ENCODE measurements at places on chromosomes 5 and 9.

GRCh38 chr9:124346347-124347163 lies 68.7 kb downstream of the PSMB7 start:
- no peak for DNase-seq

GRCh38 chr5:145830594-145830993 lies 4.5 kb downstream of the PRELID2 start:
- no peak for DNase-seq

DNA sequence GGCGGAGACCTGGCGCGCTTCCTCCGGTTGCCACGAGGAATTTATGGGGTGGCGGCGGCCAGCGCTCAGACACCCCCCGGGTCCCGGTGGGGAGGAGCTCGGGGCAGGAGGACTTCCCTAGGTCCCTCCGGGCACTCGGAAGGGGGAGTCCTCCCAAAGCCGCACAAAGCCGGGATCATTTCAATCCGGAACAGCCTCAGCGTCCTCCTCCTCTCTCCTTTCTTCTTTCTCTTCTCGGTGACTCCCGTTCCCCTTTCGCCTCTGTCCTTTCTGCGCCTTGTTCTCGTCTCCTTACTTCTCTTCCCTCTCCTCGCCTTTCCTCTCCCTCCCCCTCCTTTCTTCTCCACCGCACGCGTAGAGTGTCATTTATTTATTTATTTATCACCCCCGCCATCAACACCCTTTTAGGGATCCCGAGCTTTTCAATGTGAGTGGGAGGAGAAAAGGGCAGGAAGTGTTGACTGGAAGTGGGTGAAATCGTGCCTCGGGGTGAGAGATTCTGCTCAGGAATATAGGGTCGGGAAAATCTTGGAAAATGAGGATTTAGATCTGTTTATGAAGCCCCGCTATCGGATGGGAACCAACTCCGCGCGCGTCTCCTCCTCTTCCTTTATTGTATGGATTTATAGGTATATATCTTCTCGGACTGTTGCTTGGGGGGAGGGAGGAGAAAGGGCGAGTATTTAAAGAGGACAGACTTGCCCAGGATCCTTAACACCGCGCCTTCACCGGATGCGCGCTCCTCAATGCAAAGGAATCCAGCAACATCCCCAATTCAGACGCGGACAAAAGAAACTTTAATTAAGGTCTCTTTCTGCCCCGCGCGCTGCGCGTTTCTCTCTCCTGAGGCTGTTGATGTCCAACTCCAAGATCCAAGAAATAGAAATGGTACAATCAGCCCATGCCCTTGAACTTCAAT lies 2.0 kb upstream of the ZNF462 start:
- no peak for DNase-seq

DNA sequence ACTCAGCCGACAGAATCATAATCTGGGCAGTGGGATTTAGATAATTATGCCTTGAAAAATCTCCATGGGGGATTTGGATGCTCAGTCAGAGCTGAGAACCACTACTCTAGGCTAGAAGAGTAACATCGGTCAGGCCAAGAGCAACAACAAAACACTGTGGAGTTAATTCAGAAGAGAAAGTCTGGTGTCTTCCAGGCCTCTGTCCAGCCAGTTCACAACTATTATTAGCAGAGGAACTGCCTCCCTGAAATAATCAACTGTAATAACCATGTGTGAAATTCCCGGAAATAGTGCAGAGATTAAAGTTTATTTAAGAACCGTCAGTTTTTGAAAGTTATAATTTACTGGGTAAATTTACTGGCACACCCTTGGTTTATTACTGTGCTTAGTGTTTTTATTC lies 8.2 kb upstream of the MARCHF3 start:
- DNase-seq, result no peak

GRCh38 chr5:60929024-60929423 lies 15.8 kb downstream of the ERCC8 start:
- no peak for DNase-seq

- DNase-seq, result no peak
These were observed 13.4 kb downstream of the AK8 start for GRCh38 chr9:132864691-132865090.

- no peak for DNase-seq
These were observed 202.8 kb downstream of the DMRTA1 start for GRCh38 chr9:22649384-22649783.

- no peak for DNase-seq
These were observed 109.4 kb downstream of the CDC42SE2 start for GRCh38 chr5:131373265-131373664.

DNA sequence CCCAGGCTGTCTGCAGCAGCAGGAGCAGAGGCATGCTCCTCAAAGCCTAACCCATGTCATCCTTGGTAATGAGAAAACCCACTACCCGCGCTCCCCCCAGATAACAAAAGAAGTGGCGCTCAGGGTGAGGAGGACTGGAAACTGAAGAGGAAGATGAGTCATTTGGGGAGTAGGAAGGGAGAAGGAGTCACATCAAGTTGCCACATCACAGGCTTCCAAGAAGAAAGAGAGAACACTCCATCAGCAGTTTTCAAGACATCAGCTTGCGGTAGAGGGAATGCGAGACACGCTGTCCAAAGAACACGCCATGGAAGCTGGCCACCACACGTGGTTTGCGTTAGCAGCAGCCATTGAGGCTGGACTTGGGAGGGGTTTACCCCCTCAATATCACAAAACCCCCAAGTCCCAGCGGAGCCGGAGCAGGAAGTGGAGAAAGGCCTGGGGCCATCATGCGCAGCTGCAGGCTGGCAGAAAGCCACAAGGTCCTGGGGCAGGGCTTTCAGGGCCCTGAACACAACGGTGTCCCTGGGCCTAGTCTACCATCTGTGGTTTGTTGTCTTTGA lies 41.5 kb downstream of the SH3PXD2B start:
- no peak for DNase-seq

DNA sequence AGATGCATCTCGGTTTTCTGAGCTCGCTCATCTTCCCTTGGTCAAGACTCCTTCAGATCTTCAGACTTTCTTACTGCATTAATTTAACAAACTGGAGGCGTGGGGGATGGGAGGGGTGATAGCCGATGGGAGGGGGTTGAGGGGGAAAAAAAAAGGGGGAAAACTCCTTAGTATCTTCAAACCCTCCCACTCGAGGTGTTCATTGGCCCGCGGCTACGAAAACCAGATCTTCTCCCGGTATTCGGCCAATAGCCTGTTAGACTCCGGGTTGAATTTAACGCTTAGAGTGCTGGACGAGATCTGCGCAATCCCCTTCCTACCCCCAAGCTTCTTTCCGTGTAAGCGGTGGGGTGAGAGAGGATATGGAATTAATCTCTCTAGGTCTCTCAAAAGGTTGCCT lies 689 bp upstream of the GLRA1 start:
- DNase-seq, result no peak

GRCh38 chr5:131906668-131907067 lies 38.8 kb downstream of the MEIKIN start:
- no peak for DNase-seq

DNA sequence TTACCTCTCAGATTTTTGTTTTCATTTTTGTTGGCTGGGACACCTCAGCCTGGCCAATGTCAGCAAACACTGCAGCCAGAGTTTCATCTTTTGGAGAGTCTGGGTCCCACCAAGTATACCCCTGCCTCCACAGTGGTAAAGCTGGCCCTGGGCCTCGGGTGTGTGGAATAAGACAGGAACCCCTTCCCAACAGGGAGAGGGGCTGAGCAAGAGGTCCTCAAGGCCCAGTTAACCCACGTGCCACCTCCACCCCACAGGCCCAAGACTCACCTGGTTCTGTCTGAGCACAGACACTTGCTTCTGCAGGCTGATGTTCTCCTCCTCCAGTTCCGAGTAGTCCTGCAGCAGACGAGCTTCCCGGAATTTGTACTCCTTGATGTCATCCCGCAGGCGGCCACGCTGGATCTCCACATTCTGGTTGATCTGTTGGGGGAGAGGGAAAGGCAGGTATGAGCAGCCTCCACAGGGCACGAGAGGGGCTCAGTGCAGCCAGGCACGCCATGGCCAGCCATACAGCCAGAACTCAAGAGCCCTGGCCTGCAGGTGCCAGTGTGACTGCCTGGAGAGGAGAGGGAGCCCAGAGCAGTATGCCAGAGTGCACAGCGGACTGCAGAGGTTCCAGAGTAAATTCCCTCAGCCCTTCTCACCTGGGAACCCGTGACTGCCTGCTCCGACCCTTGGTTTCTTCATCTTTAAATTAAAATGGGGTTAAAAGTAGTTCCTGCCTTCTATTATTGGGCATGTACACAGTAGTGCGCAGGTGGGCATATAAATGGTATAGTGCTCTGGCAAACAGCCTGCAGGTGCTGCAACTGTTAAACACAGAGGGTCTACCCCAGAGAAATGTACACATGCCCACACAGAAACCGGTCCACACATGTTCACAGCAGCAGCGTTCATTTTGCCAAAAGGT lies 42.0 kb downstream of the BICD2 start:
- DNase-seq, result no peak

- DNase-seq, result no peak
These were observed 160.3 kb upstream of the TBC1D2 start for GRCh38 chr9:98415782-98416181.

DNA sequence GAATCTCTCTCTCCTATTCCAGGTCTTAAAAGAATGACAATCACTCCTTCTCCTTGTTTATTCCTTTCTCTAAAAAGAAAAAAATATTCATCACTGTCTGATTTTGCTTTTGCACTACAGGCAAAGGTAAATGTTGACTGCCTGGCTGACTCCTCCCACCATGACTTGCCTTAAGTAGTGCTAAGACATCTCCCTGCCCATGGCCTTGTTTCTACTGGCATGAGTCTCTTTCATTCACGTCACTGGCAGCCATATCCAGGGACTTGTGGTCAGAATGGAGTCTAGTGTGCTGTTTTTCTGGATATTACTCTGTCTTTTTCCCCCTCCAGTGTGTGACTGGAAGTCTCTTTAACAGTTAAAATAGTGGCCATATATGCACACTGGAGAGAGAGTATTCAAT lies 522.9 kb upstream of the DAB2 start:
- no peak for DNase-seq

- no peak for DNase-seq
These were observed 256.9 kb downstream of the HINT1 start for GRCh38 chr5:130908186-130908585.

GRCh38 chr9:88745276-88746001 lies 210.5 kb downstream of the NXNL2 start:
- no peak for DNase-seq

DNA sequence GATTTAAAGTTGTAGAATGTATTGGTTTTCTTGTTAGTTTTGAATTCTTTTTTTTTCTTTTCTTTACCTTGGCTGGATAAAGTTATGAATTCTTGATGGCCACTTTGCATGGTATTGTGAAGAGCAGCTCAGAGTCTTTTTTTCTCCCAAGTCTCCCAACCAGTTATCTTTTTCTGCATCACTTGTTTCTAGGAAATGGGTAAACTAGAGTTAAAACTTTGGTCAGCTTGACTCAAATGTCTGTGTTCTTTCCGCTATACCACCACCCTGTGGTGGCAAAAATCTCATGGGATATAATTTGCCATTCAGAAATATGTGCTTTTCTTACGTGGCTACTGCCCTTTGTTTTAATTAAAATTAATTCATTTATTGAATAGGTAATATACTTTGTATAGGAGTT lies 113.2 kb downstream of the UNC13B start:
- DNase-seq, result no peak

- DNase-seq, result no peak
These were observed 246.5 kb downstream of the DMRTA1 start for GRCh38 chr9:22693156-22693555.

- no peak for DNase-seq
These were observed 22.1 kb downstream of the MRRF start for GRCh38 chr9:122286764-122287163.

DNA sequence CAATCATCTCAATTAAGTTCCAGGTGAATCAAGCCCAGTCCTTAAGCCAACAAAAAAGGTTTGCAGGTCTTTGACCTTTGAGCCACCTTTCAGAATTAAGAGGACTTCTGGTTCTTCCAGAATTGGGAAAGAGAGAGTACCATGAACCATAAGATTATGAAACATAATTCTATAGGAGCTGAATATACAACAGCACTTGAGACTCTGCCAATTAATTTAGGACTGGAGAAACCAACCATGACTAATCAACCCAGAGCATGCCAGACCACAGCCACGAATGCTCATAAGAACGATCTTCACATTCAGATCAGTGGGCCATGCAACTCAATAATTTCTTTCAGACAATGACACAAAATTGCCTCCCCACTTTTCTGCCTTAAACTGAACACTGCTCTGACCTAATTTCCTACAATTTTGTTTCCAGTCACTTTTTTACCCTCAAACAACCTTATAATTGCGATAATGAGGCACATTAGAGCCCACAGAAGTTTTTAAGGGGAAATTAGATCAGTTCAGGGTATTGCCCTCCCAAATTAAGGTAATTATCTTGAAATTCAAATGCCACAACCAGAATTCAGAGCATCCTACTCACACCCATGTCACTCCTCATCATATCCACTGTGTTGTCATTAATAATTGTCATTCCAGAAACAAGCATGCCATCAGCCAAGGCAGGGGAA lies 213.4 kb downstream of the ATPSCKMT start:
- no peak for DNase-seq

DNA sequence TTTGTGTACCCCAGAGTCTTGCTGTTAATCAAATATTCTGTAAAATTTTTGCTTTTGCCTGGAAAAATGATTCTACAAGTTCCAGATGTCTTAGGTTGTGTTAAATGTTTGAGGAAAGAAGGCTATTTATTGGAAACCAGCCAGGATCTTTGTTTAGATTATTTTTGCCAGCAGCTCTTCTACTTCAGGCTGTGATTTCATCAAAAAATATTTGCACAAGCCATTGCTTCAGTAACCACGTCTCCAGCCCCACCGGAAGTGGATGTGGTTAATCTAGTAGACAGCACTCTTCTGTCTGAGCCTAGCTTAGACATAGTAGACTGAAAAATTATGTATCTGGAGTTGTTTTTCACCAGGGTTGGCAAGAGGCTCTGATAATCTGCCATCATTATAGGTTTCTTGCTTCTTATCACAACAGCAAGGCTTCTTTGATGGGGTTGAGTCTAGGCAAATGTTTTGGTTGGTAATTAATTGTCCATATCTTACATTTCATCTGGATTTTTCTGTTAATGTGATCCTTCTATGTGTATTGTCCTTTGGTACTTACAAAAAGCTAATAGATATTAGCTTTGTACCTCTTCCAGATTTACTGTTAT lies 17.1 kb downstream of the KCTD16 start:
- DNase-seq, result no peak

DNA sequence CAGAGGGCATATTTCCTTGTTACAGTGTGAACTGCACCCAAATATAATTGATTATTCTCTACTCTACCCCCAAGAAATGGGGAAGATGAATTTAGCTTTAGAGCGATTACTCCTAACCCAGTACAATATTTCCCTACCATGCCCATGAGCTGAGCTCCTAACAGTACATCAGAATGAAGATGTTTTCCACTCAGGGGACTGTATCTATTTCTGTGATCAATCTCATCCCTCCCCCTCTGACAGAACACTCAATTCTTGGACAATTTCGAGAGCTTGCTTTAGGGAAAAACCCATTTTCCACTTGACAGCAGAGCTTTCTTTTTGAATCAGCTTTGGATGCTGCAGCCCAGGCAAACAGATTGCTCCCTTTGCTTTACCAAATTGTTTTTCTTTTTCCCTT lies 24.7 kb upstream of the TEX48 start:
- no peak for DNase-seq

GRCh38 chr9:16012621-16013020 lies 459.8 kb downstream of the CCDC171 start:
- DNase-seq, result no peak

GRCh38 chr5:76445830-76446229 lies 42.7 kb downstream of the IQGAP2 start:
- no peak for DNase-seq

GRCh38 chr9:128254855-128255759 lies 20.7 kb downstream of the GOLGA2 start:
- DNase-seq, result no peak

All from cortex of kidney (tissue), 1 donor.